GDM1 (cell line): ENCODE measurements at places on chromosomes 12 and 14.

DNA sequence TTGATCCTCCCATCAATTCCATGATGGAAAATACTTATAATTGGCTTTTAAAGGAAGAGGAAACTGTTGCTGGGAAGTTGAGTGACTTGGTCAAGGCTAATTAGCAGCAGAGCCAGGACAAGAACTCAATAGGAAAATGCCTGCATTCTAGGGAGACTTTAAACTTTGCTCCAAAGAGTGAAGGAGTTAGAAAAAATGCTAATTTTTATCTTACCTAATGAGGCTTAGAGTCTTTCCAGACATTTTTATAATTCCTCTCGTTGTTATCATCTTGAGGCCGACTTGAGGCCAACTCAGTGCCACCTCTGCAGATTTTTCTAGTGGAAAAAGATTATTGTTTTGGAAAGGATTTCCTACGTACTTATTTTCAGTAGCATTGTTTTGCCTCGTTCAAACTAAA is 344.6 kb downstream of the ETNK1 start:
- no peak for DNase-seq

DNA sequence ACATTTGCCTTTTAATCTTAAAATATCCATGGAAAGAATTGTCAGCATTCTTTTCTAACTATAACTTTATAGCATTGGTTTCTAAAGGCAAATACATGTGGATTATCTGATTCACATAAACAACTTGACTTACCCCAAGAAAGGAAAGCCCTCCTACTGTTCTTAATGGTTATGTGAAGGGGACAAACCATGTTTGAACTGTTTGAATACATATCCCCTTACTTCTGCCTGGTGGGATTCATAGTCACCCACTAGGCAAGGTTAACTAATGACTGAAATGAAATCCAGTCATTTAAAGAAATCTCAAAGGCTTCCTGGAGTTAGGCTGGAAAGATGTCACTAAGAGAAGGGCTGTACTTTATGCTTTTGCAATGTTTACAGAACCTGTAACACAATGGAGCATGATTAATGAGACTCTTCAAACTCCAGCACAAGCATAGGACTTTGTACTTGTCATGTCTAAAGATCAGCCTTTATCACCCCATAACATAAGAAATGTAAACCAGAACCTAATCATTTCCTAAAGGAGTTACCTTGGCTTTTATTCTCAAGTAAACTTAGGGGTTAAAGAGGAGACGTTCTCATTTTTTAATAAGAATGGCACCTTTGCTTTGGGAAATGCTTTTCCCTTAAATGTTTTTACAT is 10.2 kb upstream of the FLRT2 start:
- DNase-seq: no peak

DNA sequence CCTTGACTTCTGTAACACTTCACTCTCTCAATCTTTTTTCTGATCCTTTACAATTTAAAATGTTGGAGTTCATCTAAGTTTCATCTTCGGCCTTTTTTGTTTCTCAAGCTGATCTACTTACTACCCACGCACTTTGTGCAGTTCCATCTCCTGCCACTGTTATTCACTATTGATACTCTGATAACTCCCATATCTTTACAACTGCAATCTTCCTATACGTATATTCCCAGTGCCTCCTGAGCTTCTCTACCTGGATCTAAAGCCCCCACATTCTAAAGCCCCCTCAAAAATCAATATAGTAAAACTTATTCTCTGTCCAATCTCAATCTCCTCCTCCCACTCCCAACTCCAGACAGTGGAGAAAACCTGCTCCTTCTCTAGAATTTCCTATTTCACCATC is 5.9 kb downstream of the ATG2B start:
- DNase-seq: no peak

DNA sequence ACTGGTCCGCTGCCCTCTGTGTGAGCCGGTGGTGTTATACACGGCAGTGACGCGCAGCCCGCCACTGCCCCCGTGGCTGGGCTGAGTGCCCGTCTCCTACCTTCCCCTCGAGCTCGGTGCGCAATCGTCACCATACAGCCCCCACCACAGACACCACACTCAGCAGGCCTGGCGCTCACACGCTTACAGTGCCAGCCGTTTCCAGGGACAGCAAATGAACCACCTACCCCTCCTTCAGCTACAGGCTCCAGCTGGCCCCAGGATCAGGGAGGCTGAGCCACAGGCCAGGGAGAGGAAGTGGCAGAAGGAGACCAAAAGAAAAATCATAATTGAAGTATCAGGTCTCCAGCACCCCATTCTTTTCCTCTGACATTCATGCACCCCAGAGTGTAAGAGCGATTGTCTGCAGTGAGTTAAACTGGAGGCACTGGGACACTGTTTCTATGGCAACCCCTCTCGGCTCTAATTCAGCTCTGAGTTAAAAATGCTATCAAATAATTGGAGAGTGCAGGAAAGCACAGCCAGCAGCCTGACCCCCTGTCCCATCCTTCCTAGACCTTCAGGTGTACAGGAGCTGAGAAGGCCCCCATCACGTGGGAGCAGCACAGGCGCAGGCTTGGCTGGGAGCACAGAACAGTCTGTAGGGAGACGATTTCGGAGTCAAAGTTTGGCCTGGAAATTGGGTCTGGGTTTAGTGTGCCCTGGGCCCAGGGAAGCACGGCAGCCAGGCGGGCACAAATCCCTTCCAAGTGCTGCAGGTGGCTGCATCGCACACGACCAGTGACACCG is 18.0 kb downstream of the LRTM2 start:
- peak; percentile 28 for DNase-seq

- no peak for DNase-seq
These were observed 239.8 kb upstream of the NPAS3 start for GRCh38 chr14:32698831-32699230.

GRCh38 chr14:34741840-34742239 is 27.4 kb upstream of the CFL2 start:
- DNase-seq: no peak

DNA sequence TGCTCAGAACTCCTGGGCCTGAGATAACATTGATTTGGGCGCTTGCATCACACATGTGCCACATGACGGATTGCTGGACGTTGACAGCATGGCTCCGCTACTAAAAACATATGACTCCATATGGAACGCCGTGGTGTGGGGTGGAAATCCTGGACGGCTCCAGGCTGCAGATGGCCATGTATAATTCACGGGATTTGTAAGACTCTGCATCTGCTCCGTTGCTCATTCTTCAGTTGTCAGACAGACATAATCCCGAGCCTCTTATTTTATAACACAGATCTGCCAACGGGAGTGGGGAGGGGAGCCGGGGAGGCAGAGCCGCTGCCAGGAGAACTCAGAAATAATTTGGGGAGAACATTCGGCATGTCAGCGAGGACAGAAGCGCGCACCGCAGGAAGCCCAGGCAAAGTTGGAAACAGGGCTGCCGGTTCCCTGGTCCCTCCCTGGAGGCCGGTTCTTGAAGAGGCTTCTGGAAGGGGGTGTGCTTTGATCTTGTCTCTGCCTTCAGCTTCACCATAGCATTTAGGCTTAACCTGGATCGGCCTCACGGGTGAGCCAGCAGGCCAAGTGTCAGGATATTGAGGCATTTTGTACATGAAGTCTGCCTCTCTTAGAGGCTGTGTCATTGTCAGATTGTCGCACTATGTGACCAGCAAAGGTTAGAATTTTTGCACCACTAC is 45.8 kb upstream of the MYL2 start:
- no peak for DNase-seq

- DNase-seq: no peak
These were observed 88.8 kb downstream of the NAV3 start for GRCh38 chr12:77919450-77919849.

DNA sequence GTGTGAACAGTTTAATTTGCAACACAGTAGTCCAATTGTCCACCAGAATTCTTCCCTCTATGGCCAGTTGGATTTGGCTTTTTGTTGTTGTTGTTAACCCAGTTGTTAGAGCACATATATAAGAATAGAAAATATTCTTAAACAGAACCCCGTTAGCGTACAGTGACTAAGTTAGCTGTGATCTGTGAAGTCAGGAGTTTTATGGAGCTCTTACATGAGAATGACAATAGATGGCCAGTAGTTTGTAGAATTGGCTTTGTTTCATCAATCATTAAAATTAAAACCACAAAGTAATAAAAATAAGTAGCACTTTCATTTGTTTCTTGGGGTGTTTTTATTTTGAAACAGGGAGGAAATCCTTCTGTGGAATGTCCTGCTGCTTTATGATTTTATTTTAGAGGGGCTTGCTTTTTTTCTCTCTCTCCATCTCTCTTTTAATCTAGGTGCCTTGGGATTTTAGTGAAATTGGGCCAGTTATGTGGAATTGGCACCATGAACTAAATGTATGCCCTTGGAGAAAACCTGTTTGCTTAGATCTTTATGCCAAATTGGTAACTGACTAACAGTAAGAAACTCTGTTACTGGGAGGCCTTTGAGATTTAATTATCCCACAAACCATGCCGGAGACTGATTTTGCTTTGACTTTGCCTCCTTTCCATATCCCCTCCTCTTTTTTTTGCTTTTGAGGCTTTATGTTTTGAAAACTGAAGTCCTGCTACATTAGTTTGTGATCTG is 22.9 kb downstream of the FBXW8 start:
- no peak for DNase-seq

GRCh38 chr14:50937325-50937724 is 7.0 kb downstream of the PYGL start:
- DNase-seq: no peak

DNA sequence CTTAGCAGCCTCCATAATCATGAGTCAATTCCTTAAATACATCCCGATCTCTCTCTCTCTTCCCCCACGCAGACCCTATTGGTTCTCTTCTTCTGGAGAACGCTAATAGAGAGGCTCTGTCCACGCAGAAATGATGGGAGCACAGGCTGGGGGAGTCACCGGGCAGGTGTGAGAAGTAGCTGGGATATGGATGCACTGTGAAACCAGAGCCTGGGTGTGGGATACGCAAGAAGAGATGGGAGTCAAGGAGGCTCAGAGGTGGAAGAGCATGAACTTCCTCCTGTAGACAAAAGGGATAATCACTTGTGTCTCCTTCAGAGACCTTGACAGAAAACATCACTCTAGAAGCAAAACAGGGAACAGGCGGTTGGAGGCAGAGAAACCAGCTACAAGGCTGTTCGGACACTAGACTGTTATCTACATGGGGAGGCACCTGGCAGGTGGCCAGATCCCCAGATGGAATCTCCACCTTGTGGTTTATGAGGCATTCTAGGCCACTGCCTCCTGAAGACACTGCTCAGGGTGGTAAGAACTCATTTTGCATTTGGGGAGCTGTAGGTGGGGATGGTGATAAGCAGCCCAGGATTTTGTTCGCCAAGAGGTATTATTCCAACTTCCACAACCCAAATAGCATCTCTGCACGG is 7.2 kb upstream of the SELPLG start:
- DNase-seq: no peak

- no peak for DNase-seq
These were observed 7.9 kb upstream of the PRKAB1 start for GRCh38 chr12:119660076-119660475.

DNA sequence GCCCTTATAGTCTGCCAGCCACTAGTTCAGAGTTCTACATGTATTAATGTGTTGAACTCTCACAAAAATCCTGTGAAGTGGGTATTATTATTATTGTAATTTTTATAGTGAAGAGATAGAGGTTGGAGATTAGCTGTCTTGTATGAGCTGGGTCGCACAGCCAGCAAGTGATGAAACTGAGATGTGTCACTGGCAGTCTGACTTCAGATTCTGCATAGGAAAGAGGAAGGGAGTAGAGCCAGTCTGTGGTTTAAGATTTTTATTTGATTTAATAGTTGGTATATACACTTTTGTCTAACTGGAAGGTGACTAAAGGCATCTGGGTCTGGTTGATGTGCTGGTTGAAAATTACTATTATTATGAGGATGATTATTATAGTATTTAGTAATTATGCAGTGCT is 5.8 kb upstream of the FRS2 start:
- DNase-seq: no peak

GRCh38 chr12:50257236-50258166 is 25.8 kb downstream of the LIMA1 start:
- DNase-seq: no peak

- DNase-seq: no peak
These were observed 94.6 kb downstream of the PAX9 start for GRCh38 chr14:36756226-36756625.

GRCh38 chr12:80059102-80059501 is 40.2 kb upstream of the OTOGL start:
- DNase-seq: no peak

- no peak for DNase-seq
These were observed 4.1 kb downstream of the NINJ2 start for GRCh38 chr12:659090-659683.

DNA sequence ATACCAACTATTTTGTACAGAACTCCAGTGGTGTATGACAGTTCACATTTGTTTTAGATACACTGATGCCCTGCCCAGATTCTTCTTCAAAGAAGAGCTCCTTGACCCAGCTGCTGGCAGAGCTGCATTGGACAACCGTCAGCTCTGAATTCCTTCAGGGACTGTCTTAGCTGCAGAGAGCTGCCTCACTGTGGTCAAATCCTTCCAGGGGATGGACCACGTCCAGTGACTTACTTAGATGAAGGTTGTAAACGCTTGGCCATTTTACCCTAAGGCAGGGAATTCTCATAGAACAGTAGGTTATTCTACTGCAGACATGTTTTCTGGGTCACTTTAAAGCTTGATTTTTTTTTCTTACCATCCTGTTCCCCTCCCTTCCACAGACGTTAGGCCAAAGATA is 905.0 kb upstream of the ATXN7L3B start:
- DNase-seq: no peak

GRCh38 chr12:116471544-116471943 is 87.6 kb upstream of the MAP1LC3B2 start:
- DNase-seq: no peak

GRCh38 chr14:64891839-64892375 is 12.2 kb upstream of the SPTB start:
- DNase-seq: peak; percentile 41

- no peak for DNase-seq
These were observed 826 bp downstream of the PRKCH start for GRCh38 chr14:61322011-61322798.

- no peak for DNase-seq
These were observed 2.1 kb upstream of the DNAJC22 start for GRCh38 chr12:49344486-49345050.

DNA sequence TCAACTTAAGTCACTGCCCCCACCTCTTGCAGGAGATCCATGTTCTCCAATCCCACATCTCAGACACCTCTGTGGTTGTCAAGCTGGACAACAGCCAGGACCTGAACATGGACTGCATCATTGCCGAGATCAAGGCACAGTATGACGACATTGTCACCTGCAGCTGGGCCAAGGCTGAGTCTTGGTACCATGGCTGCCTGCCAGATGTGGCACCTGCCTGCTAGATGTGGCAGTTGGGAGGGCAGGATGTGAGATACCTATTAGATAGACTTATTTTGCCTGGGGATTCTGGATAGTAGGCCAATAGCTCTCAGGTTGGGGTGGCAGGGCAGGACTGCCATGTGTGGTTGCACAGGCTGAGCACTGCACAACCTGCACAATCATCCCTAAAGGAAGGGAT is 7.9 kb upstream of the KRT86 start:
- no peak for DNase-seq
